ENCODE measurements at places on chromosomes 11 and 22. TPM values are rescaled to one million over a fixed set of nuclear protein-coding genes. Genes with fewer than 3 reads are reported as not detected.

The OTOG gene
- not detected for total RNA-seq

The OR52A1 gene
- not detected for total RNA-seq

The ACTN3 gene
- total RNA-seq: not detected

The MISFA gene
- 0.36 TPM for total RNA-seq

The PKNOX2 gene
- total RNA-seq: not detected

The RBM4B gene
- total RNA-seq: 22.1 TPM

The CARNS1 gene
- 0.16 TPM for total RNA-seq

The CNGA4 gene
- not detected for total RNA-seq

The UBQLNL gene
- 0.32 TPM for total RNA-seq

The PRCP gene
- 57.3 TPM for total RNA-seq

The CCDC15 gene
- 1.6 TPM for total RNA-seq

The FOSL1 gene
- total RNA-seq: 22.2 TPM

The KCNJ4 gene
- not detected for total RNA-seq

The ABCG4 gene
- total RNA-seq: 0.12 TPM

The TMEM218 gene
- 16.9 TPM for total RNA-seq

The OR51B4 gene
- not detected for total RNA-seq

The ACCS gene
- total RNA-seq: 14.9 TPM

The HTR3B gene
- not detected for total RNA-seq

The KIRREL3 gene
- total RNA-seq: 6.0 TPM

The PRG3 gene
- not detected for total RNA-seq

The CASP12 gene
- total RNA-seq: 0.16 TPM

The C11orf97 gene
- not detected for total RNA-seq

The MUC5AC gene
- not detected for total RNA-seq

The TTC28 gene
- 93.6 TPM for total RNA-seq

The PNPLA3 gene
- 19.6 TPM for total RNA-seq

The DTX4 gene
- total RNA-seq: 2.6 TPM

The USH1C gene
- total RNA-seq: not detected

The CHKB gene
- total RNA-seq: 45.1 TPM

The GRAP2 gene
- not detected for total RNA-seq

The MS4A3 gene
- not detected for total RNA-seq

The RIN1 gene
- total RNA-seq: 32.9 TPM

The HOATZ gene
- not detected for total RNA-seq

The OR5T2 gene
- total RNA-seq: not detected

The TMA7B gene
- not detected for total RNA-seq

The SCN2B gene
- under 0.01 TPM for total RNA-seq

The TIMP3 gene
- 701 TPM for total RNA-seq

The BIRC2 gene
- total RNA-seq: 59.4 TPM

The CNTF gene
- total RNA-seq: 3.4 TPM

The TIGD3 gene
- total RNA-seq: 0.12 TPM

The SH3BP1 gene
- total RNA-seq: 5.4 TPM

The PDE3B gene
- total RNA-seq: 3.6 TPM

The C11orf16 gene
- total RNA-seq: not detected

The TMPRSS5 gene
- total RNA-seq: 0.32 TPM

The CCDC83 gene
- total RNA-seq: not detected

The TREH gene
- total RNA-seq: not detected

The RIC3 gene
- not detected for total RNA-seq

The C22orf31 gene
- not detected for total RNA-seq

The PANX3 gene
- total RNA-seq: not detected

The MCAM gene
- 60.7 TPM for total RNA-seq

The SCGB1D2 gene
- total RNA-seq: not detected

The ARHGAP42 gene
- total RNA-seq: 12.8 TPM

The OLFML1 gene
- total RNA-seq: 53.5 TPM

The CLTCL1 gene
- total RNA-seq: 8.6 TPM

The RAB39A gene
- total RNA-seq: not detected

The ABTB2 gene
- 9.1 TPM for total RNA-seq

The PAX6 gene
- total RNA-seq: 0.32 TPM
